ENCODE measurements at places on chromosomes 16 and 17.

DNA sequence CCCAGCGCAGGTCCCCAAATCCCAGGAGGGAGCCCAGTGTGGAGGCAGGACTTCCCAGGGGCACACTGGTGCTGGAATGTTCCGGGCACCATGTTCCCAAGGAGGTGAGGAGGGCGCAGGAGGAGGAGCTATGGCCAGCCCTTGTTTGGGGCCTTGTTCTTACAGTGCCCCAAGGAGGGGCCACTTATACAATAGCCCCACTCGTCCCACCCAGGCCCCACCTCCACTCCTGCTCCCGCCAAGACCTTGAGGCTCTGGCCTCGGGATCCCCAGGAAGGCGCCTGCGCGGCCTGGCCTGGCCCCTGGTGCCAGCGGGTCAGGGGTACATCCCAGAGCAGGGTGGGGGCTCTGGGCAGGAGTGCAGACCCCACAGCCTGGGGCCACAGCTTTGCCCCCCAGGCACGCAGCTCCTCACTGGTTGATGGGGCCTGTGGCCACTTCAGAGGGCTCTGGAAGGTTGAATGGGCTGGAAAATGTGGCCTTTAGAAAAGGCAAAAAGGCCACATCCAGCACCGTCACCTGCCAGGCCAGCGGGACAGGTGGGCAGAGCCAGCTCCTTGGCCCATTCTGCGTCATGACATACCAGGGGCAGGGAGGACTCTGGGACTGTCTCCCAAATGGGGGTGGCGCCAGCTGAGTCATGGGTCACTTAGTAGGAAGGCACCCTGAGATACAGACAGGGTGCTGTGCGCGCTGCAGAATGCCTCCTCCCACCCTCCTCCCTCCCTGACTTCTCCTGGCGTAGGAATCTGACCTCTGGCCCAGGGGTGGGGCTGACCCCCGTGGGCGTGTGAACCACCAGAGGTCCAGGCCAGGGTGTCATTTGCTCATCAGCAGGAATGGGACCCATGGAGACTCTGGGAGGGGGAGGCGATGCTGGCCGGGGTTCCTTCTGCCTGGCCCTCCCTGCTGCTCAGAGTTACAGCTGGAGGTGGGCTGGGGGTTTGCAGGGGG is 32.3 kb upstream of the PVALEF start:
- no peak for DNase-seq

- no peak for DNase-seq
These were observed 5.8 kb upstream of the TRAF4 start for GRCh38 chr17:28737770-28738679.

- no peak for DNase-seq
These were observed 76.0 kb downstream of the ZNF778 start for GRCh38 chr16:89293276-89294143.

- no peak for DNase-seq
These were observed 21.1 kb downstream of the CES1 start for GRCh38 chr16:55811811-55812210.

- DNase-seq = no peak
These were observed 64.4 kb upstream of the CORO6 start for GRCh38 chr17:29686993-29687590.

DNA sequence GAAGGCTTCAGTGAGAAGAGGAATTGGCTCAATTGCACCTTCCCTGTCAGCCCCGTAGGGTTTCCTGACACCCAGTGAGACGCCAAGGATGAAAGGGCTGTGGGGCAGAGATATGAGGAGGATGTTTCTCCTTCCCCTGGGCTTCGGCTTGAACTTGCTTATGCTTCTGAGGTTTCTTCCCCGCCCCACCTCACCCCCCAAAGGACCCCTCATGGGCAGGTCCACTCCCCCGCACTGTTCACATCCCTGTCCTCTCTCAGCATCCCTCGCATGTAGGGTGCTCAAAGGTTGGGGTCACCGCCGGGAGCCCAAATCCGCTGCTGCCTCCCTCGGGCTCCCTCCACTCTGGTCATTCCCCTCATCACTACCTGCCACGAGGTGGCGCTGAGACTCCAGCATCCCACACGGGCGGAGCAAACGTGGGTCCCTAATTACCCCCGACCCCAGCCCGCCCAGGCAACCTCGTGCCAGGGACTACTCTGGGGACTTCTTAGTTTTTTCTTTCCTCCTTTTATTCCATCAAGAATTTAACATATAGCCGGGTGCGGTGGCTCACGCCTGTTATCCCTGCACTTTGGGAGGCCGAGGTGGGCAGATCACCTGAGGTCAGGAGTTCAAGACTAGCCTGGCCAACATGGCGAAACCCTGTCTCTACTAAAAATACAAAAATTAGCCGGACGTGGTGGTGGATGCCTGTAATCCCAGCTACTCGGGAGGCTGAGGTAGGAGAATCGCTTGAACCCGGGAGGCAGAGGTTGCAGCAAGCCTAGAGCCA is 3.3 kb upstream of the TRARG1 start:
- no peak for DNase-seq

DNA sequence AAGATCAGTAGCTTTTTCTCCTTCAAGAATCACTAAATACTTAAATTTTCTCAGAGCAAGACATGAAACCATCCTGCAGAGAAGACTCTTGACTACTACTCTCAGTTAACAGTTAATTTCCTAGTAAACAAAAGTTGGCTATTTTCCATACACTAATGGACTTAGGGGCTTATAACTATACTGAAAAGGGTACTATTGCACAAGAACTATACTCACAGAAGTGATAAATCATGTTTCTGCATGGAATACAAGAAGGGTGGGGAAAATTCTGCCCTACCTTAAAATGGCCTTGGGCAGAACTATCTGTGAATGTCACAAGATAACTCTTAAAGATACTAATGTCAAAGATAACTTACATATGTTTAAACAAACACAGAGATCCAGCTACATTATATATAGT is 12.5 kb downstream of the ZNF652 start:
- no peak for DNase-seq

GRCh38 chr17:16911141-16911937 is 60.6 kb downstream of the TNFRSF13B start:
- peak; percentile 27 for DNase-seq

DNA sequence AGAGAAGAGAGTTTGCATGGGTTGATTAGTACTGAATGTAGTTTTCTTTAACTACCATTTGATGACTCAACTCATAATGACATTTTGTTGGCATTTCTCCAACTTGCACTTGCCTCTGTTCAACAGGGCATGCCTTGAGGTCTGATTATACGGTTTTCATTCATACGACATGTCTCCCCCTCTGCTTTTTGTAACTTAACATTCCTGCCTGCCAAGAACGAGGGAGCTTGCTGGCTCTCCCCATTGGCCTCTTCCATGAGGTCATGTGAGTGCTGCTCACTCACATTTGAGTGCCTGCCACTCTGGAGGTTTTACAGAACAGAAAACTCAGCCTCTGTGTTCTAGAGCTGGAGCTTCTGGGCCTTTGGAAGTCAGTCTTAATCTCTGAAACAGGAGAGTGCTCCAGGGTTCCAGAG is 19.7 kb downstream of the MAP2K6 start:
- DNase-seq = no peak

- no peak for DNase-seq
These were observed 23.6 kb downstream of the XYLT1 start for GRCh38 chr16:17447101-17447569.

GRCh38 chr17:51057534-51057933 is 63.1 kb downstream of the SPAG9 start:
- no peak for DNase-seq

GRCh38 chr16:72036098-72036497 is 18.2 kb upstream of the HP start:
- DNase-seq = no peak

DNA sequence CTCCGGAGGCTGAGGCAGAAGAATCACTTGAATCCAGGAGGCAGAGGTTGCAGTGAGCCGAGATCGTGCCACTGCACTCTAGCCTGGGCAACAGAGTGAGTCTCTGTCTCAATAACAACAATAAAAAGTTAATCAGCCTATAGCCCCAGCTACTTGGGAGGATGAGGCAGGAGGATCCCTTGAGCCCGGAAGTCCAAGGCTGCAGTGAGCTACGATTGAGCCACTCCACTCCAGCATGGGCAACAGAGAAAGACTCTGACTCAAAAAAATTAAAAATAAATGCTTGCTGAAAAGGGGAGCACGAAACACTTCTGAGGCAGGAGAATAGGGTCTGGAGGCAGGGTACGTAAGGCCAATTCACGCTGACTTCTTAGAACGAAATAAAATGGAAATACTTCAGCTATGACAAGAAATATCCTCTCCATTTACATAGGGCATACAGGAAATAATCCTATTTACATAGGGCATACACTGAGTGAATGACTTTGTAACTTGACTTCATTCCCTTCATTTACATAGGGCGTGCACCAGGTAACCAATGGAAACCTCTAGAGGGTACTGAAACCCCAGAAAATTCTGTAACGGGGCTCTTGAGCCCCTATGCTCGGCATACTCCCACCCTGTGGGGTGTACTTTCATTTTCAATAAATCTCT is 3.2 kb upstream of the PRPSAP1 start:
- no peak for DNase-seq

DNA sequence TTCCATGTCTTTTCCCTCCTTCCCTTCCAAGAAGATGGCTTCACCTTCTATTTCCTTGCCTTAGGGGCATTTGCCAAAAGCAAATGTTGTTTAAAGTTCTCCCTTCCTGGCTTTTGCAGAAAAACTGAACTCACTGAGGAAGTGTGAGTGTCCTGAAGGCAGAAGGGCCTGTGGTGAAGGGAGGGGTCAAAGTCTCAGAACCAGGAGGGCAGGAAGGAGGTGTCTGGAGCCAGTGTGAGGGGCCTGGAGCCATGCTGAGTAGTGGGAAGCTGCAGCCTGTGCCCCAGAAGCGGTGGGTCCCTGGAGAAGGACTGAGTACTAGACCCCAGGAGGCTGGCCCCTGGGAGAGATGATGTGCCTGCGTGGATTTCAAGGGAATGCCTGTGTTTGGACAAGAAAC is 23.8 kb upstream of the SUPT4H1 start:
- DNase-seq = no peak

GRCh38 chr16:69319826-69320739 is 8.9 kb downstream of the VPS4A start:
- no peak for DNase-seq

DNA sequence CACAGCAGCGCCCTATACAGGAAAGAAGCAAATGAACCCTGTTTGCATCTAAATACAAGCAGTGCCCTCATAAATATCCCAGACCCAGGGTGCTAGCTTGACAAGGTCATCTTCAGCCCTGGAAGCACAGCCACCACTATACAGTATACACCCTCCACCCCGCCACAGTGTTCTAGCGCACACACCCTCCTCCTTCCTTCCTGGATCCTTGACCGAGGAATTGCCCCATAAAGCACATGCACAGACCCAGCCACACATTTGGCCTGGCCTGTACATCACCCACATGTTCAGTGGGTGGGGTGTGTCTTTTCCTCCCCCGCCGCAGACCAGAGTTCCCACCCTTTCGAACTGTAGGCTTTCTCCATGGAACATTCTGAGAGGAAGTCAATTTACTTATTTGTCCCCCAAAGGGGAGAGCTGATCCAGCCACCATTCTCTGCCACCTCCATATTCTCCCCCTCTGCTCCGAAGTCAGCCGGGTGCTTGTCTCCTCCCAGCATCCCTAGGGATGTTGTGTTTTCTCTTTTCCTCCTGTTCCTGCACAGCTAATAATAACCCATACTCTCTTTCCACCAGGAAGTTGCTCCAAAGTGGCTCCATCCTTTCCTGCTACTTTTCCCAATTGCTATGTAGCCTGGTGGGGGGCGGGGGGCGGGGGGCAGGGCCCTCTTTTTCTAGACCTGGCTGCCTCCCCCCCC is 6.6 kb downstream of the ABI3 start:
- no peak for DNase-seq

DNA sequence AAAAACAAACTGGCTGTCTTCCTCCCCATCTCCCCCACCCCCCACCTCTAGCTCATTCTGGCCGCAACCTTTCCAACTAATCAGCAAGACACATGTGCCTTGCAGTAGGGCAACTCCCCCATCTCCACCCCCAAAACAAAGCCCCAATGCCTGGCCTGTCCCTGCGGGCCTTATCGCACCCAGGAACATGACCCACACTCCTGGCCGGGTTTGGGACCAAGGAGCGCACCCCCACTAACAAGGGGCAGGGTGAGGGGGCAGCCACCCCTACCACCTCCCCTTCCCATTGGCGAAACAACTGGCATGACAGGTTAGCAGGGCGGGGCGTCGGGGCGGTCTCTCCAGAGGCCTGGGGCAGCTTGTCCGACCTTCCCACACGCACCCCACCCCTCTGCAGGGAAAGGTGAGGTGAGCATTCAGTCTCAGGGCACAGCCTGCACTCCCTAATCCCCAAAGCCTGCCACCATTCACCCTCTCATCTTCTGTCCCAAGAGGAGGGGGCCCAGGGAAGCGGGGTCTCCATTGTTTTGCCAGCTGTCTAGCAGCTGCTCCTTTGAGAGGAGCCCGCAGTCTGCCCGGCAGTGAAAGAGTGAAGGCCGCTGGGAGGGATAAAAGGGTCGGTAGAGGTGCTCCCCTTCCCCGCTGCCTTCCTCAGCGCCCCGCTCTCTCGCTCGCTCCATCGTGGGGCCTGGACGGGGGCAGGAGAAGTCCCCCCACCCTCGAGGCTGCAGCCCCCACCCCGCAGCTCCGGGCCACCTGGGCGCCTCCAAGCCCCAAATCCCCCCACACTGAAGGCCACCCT is 765 bp downstream of the MYO18A start:
- no peak for DNase-seq

DNA sequence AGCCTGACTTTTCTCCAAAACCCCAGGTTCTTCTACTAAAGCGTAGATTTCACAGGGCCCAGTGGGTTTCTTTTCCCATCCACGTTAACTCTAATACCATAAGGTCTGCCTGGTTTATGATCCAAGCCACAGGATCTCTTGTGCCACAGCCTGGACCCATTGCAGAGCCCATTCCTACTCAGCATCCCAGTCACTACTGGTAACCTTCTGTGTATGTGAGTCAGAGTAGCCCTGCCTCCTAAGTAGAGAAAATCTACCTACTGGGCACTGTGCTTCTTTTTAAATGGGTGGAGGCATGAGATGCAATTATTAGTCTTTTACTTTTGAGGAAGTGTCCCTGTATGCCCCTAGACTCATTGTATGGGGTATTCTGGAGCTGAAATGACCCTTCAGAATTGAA is 13.5 kb downstream of the CCL11 start:
- DNase-seq = no peak

DNA sequence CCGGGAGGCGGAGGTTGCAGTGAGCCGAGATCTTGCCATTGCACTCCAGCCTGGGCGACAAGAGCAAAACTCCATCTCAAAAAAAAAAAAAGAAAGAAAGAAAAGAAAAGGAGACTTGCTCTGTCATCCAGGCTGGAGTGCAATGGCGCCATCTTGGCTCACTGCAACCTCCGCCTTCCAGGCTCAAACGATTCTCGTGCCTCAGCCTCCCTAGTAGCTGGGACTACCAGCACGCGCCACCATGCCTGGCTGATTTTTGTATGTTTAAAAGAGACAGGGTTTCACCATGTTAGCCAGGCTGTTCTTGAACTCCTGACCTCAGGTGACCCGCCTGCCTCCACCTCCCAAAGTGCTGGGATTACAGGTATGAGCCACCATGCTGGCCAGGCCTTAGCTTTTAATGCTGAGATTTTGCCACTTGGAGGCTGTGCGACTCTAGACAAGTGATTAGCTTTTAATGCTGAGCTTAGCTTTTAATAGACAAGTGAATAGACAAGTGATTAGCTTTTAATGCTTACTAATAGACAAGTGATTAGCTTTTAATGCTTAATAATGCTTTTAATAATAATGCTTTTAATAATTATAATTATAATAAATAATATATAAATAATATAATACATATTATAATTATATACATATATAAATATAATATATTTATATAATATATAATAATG is 9.6 kb downstream of the LDAF1 start:
- no peak for DNase-seq

Data from glomerular endothelial cell (primary cell).